ENCODE measurements at places on chromosomes 16 and 17. TPM values are rescaled to one million over a fixed set of nuclear protein-coding genes. Genes with fewer than 3 reads are reported as not detected.
A peak's percentile ranks its signal among the peaks of the same experiment; 100 is the strongest.

Gene NUBP2
- 40.8 TPM for total RNA-seq

DNA sequence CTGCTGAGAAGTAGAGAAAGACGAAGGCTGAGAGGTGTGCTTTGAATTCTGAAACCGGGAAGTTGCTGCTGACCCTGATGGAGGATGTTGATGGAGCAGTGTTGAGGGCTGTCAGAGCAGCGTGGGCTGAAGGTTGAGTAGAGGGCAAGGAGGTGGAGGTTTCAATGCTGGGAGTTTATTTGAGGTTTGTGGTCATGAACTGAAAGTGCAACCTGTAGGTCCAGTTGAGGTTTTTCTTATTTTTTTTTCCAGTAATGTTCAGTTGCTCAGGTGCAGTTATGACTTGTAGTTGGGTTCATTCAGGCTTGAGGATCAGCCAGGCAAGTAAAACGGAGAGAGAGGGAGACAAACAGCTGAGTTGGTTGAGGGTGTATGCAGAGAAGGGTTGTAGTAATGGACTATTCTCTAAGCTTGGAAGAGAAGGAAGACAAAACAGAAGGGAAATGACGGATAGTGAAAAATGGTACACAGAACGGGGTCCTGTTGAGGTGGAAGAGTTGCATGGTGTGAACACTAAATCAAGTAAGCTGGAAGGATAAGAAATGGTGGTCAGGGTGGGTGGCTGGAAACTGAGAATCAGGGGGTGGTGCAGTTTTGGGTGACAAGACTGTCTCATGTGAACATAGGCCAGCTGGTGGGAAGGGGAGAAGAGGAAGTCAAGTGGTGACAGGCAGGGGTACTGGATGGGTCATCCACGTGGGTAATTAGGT lies 8.7 kb upstream of the UBE2G1 start:
- peak overlapping the region; percentile 86 for H3K27ac ChIP-seq
- peak overlapping the region; percentile 36 for H3K4me3 ChIP-seq
- H3K36me3 ChIP-seq = no peaks in the 10 kb centered on the region

Gene CACNG3
- total RNA-seq = not detected

GRCh38 chr16:4385789-4386450 lies 14.3 kb downstream of the VASN start:
- peaks cover 31% of the 10 kb centered on the region for H3K36me3 ChIP-seq
- no peak overlapping the region for H3K4me3 ChIP-seq
- peaks cover 4% of the 10 kb centered on the region for H3K4me1 ChIP-seq

Gene DHRS11
- 3.7 TPM for total RNA-seq

Gene ZFHX3
- 0.43 TPM for total RNA-seq

Gene SLC47A1
- total RNA-seq = 0.28 TPM

GRCh38 chr17:38739305-38739704 lies 8.8 kb downstream of the PCGF2 start:
- H3K4me1 ChIP-seq = peaks cover 22% of the 10 kb centered on the region
- H3K36me3 ChIP-seq = no peaks in the 10 kb centered on the region
- H3K27ac ChIP-seq = no peak overlapping the region
- DNase-seq = no peak
- no peak overlapping the region for H3K4me3 ChIP-seq
- H3K27me3 ChIP-seq = peaks cover 5% of the 10 kb centered on the region

DNA sequence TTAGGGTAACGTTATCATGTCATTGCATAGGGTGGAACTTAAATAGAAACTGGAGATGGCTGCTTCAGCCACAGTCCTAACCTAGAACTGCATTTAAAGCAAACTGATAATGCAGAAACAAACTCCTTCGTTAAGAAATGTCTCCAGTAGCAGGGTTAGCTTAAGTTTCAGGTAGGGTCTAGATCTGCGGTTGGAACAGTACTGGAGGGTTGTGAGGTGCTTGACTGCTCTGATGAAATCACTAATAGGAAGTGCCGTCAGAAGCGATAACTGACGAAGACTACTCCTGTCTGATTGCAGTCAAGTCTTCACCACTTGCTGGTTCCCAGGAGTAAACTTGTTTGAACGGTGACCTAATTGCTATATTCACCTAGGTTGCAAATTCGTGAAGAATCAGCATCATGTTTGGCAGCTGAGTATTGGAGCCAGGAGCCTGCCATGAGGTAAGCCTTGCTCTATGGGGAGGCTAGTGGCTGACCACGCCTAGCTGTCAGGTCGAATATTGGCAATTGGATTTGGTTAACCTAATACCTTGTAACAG lies 24.5 kb downstream of the TRPV2 start:
- peaks cover 73% of the 10 kb centered on the region for H3K36me3 ChIP-seq
- H3K27ac ChIP-seq = peak overlapping the region; percentile 97
- peaks cover 53% of the 10 kb centered on the region for H3K4me1 ChIP-seq
- H3K27me3 ChIP-seq = no peaks in the 10 kb centered on the region
- DNase-seq = peak; percentile 47

Gene LGALS9B
- total RNA-seq = not detected

DNA sequence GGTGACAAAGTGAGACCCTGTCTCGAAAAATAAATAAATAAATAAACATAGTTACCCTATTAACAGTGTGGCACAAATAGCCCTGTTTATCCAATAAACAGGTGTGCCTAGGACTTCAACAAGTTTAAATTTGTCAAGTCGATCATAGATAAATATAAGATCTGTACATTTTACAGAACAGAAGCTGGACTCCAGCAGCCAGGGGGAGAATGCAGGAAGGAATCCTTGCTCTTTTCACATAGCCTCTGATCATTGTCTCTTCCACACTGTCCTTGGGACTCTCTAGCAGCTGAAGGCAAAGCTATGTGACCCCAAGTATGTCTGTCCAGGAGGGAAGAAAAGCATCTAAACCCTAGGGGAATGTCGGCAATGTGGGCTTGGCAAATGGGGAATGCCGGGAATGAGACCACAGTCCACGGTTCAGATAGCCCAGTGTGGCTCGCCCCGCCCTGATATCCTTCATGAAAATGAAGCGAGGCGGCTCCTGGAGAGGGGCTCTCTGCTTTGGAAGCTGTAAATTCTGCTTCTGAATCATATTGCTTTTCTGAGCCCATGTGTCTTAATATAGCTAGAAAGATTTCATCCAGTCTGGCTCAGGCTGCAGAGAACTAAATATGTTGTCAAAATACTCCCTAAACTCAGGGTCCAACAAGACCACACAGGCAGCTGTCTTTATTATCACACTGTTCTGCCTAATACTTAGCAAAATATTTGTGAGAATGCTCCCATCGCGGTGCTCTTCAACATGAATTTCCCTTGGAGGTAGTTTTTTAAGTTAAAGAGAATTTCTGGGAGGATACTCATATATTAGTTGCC lies 24.9 kb upstream of the GRB2 start:
- no peak for DNase-seq
- no peak overlapping the region for H3K4me3 ChIP-seq
- H3K4me1 ChIP-seq = peaks cover 24% of the 10 kb centered on the region
- H3K27me3 ChIP-seq = peaks cover 14% of the 10 kb centered on the region

DNA sequence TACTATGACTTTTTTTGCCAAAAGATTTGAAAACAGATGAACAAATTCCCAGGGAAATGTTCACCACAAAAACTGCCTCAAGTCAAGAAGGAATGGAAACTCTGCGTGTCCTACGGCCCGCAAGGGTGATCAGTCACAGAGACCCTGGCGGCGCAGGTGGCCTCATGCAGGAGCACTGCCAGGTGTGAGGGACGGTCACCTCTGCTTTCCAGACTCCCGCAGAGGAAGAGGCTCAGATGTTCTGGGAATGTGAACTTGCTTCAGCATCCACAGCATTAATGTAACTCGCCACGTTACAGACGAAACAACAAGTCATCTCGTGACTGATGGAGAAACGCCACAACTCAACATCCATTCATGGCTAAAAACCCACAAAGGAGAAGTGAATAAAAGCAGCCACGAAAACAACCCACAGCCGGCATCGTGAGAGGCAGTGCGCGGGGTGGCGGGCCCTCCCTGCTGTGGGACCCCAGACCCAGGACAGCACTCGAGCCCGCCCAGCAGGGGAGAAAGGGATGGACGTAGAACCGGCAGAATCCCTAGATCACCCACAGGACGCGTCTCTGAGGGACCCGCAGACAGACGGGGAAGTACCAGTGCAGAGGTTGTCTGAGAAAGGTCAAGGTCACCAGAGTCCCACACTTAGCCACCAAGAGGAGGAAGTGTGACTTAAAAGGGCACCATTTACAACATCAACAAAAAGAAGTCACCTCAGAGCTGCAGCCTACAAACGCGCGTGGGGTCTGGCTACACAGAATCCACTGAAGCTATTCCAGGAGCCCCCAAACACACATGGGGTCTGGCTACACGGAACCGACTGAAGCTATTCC lies 76.9 kb upstream of the GNG13 start:
- no peak for DNase-seq
- no peaks in the 10 kb centered on the region for H3K36me3 ChIP-seq
- H3K4me3 ChIP-seq = no peak overlapping the region
- no peaks in the 10 kb centered on the region for H3K27me3 ChIP-seq
- no peaks in the 10 kb centered on the region for H3K4me1 ChIP-seq

Gene PRSS36
- 0.85 TPM for total RNA-seq

Gene DLX4
- 0.28 TPM for total RNA-seq

DNA sequence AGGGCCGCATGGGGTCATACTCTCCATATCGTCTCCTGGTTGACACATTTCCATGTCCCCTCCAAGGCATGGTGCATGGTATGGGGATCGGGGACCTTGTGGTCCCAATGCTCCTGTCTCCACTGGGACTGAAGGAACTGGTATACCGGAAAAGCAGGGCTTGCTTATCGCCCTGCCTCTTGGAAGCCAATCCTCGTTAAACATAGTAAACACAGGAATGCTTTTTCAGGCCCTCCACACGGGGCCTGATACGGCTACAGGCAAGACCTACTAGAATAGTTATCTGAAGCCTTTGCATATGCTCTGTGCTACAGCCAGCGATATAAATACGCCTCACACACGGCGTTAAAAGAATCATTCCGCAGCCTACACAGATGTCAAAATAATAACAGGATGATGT lies 159.5 kb downstream of the SHISA9 start:
- no peak for DNase-seq
- H3K27me3 ChIP-seq = no peaks in the 10 kb centered on the region
- H3K4me3 ChIP-seq = no peak overlapping the region
- H3K27ac ChIP-seq = no peak overlapping the region
- H3K36me3 ChIP-seq = no peaks in the 10 kb centered on the region

GRCh38 chr16:76487411-76488064 lies 210.3 kb downstream of the CNTNAP4 start:
- H3K27ac ChIP-seq = no peak overlapping the region
- no peaks in the 10 kb centered on the region for H3K27me3 ChIP-seq
- no peak overlapping the region for H3K4me3 ChIP-seq
- no peaks in the 10 kb centered on the region for H3K36me3 ChIP-seq
- DNase-seq = no peak
- H3K4me1 ChIP-seq = no peaks in the 10 kb centered on the region

Data from activated CD4-positive, alpha-beta memory T cell treated with anti-CD3 and anti-CD28 coated beads, Interleukin-2, amount 10 ng/mL, durations not matched to agents 7 days and 5 days (primary cell).